ENCODE measurements at places on chromosomes 2 and 18.

DNA sequence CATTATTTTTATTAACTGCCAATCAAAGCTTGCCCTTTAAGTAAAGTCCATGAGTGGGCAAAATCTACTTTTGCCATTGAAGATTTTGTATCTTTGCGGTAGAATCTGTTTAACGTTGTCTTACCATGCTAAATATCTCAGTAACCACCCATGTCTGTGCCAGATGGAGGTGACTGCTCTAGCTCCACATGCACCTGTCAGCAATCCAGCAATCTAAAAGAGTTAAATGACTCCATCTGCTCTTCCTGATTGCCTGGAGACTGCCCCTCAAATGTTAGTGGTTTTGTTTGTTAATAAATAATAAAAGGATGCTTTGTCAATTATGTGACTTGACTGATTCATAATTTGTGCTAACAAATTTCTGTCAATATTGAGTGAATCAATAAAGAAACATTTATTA, 141.7 kb downstream of the RBM43 start:
- no peak for DNase-seq

GRCh38 chr2:62016957-62017356, 111.5 kb downstream of the COMMD1 start:
- DNase-seq, result no peak

- no peak for DNase-seq
Observed at GRCh38 chr2:177246000-177246399, 18.5 kb downstream of the NFE2L2 start.

- no peak for DNase-seq
Observed at GRCh38 chr2:213551526-213551925, 267.3 kb downstream of the SPAG16 start.

DNA sequence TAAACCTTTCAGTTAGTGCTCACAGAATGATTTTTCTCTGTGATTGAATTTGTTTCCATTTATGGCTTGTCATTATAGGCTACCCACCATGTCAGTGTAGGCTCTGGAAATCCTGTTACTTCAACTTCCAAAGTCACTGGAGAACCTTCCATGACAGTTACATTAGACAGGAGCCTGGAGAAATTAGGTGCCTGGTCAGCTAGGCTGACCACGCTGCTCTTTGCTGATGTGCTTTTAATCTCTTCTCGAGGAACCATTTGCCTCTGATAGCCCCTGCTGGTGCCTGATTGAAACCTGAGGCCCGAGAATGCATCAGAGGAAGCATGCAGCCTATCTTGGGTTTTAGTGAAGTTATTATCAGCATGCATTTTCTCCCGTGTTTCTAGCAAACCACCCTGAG, 29.6 kb upstream of the TTN start:
- no peak for DNase-seq

DNA sequence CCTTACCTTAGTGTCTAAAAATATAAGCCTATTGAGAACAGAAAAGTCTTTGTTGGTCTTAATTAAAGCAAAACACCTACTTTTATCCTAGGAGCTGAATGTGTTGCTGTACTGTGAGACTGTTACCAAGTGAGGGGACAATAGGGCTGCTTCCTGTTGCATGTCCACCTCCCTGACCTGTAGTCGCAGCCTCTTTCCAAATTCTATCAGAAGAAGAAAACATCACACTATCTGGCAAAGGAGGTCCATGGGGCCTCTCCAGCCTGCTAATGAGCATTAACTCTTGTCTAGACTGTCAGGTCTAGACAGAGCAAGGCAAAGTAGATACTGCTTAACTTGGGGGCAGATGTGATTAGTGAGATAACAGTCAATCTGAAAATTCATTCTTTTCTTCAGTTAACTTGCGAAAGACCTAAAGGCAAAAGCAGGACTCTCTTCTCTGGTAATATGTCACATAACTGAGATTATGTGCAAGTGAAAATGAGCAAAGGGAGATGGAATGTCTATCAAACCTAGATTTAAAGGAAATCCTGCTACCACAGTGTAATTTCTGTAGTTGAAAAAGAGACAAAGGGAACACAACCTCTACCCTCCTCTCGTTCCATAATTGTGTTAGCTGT, 66.9 kb downstream of the CDH20 start:
- no peak for DNase-seq

GRCh38 chr2:175932675-175933074, 69.4 kb downstream of the LNPK start:
- no peak for DNase-seq
